ENCODE measurements at places on chromosomes 3 and 15. TPM values are rescaled to one million over a fixed set of nuclear protein-coding genes. Genes with fewer than 3 reads are reported as not detected.

EXD1 gene
- total RNA-seq: 0.14 TPM

TERB2 gene
- not detected for total RNA-seq

C3orf22 gene
- total RNA-seq: not detected

DZIP1L gene
- 11.0 TPM for total RNA-seq

CFAP91 gene
- total RNA-seq: 0.24 TPM

PLOD2 gene
- 85.1 TPM for total RNA-seq

SLC24A5 gene
- not detected for total RNA-seq

RTP1 gene
- not detected for total RNA-seq
